ENCODE measurements at places on chromosomes 5 and 9. TPM values are rescaled to one million over a fixed set of nuclear protein-coding genes. Genes with fewer than 3 reads are reported as not detected.

TRPM3 gene
- total RNA-seq, result under 0.01 TPM

PHYHD1 gene
- total RNA-seq, result 2.1 TPM

RNF130 gene
- 26.4 TPM for total RNA-seq

CTNND2 gene
- under 0.01 TPM for total RNA-seq

ECSCR gene
- 0.74 TPM for total RNA-seq

KIF12 gene
- not detected for total RNA-seq

NR4A3 gene
- total RNA-seq, result 0.30 TPM

TEX53 gene
- total RNA-seq, result not detected

DDX4 gene
- not detected for total RNA-seq

ZNF462 gene
- 17.2 TPM for total RNA-seq

TTC1 gene
- 63.5 TPM for total RNA-seq

Measured in smooth muscle cell of the umbilical artery (primary cell).